ENCODE measurements at places on chromosomes 1 and 21.

DNA sequence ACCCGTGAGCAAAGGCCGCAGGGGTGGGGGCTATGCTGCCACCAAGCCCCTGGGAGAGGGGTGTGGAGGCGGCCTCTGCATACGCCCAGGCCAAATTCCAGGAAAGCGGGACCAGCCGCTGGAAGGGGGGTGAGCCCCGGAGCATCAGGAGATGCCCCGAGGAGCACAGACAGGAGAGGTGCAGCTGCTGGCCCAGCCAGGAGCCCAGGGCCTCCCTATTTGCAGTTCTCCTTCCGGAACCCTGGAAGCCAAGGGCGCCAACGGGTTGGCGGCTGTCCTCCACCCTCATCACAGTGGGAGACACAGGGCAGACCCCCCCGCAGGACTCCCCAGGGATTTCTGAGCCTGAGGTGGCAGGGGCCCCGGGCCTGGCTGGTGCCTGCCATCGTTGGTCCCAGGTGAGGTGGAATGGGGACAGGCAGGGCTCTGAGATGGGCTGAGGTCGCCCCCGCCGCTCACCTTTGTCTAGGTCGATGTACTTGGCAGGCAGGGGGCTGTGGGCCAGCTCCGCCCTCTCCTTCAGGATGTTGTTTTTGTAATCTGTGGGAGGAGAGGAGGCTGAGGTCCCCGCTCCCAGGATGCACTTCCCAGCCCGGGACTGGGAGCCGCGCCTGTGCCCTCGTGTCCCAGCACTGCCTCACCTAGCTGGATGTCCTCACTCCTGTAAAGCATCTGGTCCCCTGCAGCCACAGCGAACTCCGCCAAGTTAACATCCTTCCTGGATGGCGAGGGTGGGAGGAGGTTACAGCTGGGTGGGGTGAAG, 4.4 kb upstream of the DVL1 start:
- DNase-seq: no peak

- no peak for DNase-seq
Measured at GRCh38 chr1:244861683-244862082, 2.7 kb downstream of the HNRNPU start.

GRCh38 chr1:33147997-33148314, 33.9 kb downstream of the TRIM62 start:
- no peak for DNase-seq

GRCh38 chr1:14949836-14950713, 203.5 kb upstream of the TMEM51 start:
- DNase-seq: peak; percentile 43

GRCh38 chr21:23009360-23009759, 2011.2 kb downstream of the NCAM2 start:
- DNase-seq: no peak

- DNase-seq: no peak
Measured at GRCh38 chr1:64754173-64754572, 9.3 kb downstream of the RAVER2 start.

Measured in head of caudate nucleus (tissue), 42 donors.